ENCODE measurements at places on chromosomes 1 and 21.

DNA sequence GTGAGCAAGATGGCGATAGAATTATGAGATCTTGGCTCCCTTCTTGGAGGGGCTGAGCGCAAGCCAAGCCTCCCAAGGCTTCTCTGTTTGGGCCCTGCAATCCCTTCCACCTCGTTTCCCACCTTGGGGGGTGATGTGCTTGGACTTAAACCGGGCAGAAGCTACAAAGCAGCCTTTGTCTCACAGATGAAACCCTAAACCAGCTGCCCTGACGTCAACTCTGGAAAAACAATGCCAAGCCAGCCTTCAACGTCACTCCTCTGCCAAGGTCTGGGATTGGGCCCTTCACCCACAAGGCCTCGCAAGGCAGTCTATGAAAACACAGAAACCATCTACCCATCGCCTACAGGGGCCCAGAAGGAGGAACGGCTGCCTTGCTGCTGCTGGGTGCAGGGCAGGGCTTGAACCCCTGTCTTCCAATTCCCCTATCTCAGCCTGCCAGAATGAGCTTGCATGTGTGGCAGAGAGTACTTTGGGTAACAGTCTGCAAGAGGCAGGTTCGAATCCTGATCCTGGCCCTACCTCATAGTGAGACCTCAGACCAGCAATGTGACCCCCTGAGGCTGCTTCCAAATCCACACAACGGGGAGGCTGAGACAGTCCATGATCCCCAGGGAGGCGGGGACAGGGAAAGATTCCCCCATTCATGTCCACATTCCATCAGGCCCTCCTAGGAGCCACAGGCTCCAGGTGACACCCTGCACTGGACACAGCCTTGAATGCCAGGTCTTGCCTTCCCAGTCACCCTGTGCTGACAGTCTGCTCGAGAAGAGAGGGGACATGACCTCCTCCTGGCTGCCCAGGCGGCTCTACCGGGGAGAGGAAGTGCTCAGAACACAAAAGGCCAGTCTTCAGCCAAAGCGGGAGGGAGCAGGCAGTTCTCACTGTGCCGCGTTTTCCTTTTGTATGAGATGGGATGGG, 15.0 kb downstream of the IFFO2 start:
- no peak for DNase-seq

GRCh38 chr1:17539477-17540254, at the start of gene ARHGEF10L:
TSS of gene ARHGEF10L (plus strand) at chr1:17539698. CDS start at chr1:17580596, 40,898 bp downstream.
- peak; percentile 87 for DNase-seq

DNA sequence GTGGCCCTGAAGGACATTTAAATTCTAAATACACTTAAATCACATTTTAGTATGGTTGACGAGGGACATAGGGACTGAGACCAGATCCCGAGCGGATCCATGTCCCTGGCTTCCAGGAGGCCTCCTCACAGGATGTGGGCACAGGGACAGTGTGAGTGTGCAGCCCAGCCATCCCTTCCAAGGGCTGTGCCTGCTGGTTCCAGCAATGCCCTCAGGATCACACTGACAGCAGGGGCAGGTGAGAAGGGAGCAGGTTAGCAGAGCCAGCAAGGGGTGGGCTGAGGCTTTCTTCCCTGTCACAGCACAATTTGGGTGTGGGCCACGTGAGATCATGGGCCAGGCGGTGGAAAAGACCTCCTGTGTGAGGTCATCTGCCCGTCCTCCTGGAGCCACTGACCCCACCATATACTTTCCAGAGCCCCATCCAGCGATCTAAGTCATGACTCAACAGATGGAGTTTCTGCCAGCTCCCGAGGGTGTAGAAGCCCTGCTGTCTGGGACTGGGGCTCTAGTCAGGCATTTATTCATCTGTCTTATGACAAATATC, 37.0 kb upstream of the PRSS38 start:
- DNase-seq = peak; percentile 67

- DNase-seq = no peak
These were observed 14.3 kb downstream of the GPR137B start for GRCh38 chr1:236156512-236157208.

DNA sequence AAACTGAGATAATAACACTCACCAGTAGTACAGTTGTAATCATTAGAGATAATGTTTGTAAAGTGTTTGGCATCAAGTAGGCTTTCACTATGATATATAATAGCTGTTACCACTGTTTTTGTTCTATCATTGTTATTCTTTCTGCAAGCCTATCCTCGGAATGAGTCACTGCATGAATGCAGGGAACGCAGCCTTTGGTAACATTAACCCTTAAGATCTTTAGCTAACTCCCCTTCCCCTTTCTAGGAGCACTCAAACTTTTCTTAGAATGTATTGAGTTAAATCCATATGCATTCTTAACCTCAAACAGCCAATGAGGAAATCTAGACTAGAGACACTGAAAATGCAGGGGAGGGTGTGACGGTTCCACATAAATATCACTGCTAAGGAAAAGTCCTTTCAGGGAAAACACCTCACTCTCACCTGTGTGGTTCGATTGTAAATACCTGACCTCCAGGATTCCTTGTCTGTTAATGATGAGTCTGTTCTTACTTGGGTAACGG, 467.3 kb downstream of the SETD4 start:
- peak; percentile 26 for DNase-seq

DNA sequence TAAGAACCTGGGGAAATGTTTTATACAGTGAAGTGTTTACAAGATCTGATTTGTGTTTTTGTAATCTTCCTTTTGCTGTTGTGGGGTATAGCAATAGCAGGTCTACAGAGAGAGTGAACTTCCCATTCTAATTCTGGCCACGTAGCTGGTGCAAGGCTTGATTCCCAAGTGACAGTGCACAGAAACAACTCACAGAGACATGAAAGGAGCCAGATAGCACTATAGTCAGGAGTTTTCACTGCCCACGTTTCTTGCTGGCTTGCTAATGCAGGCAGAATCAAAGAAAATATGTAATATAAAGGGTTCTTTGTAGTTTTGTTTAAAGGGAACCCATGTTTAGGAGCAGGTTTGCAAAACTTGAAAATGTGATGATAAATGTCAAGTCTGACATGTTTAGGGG, 170.9 kb upstream of the IVNS1ABP start:
- no peak for DNase-seq

DNA sequence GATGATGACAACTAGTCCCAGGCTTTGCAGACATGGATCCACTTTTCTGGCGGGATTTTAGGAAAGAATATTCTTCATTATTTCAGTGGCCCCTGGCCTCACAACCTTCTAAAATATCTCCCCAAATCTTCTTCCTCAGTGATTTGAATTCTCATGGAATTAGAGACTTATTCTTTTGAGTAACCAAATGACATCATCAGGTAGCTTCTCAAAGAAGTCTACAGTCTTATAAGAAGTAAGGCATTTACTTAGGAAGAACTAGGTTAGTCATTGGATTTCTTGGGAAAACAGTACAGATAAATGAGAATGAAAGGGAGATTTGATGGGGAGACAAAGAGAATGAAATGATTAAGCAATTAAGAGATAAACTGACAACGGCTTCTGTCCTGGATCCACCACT, 201.1 kb upstream of the PROX1 start:
- no peak for DNase-seq

GRCh38 chr1:227869851-227870305, 54.4 kb downstream of the PRSS38 start:
- peak; percentile 65 for DNase-seq

DNA sequence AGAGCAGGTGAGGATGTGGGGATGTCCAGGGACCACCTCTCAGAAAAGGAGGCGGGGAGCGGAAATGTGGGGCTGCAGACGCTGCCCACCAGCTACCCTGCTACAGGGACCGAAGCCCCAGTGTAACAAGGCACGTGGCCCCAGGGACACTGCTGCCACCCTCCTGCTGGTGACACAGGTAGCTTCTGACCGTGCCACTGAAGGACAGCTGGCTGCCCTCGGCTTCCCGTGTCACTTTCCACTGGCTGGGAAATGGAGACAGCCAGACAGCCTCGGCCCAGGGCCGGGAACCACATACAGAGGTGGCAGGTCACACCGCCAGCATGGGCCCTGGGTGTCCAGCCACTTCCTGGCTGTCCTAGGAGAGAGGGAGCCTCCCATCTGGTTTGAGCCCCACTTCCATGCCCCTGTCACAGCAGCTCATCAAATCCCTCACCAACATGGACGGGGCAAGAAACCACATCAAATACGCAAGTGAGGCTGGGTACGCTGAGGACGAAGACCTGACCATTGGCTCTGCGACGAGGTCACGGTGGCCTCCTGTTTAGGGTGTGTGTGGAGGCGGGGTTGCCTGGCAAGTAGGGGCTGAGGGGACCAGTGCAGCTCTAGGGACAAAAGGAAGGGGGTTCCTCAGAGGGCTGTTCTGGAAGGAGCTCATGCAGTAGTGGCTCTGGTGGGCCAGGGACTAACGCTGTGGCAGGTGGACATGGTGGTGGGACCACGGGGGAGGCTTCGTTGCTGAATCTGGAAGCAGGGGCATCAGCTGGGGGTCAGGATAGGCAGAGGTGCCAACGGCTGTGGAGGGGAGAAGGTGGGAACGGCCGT, 5.0 kb downstream of the PEX10 start:
- no peak for DNase-seq

GRCh38 chr1:41640756-41641474, 156.4 kb upstream of the EDN2 start:
- no peak for DNase-seq

Measured in GM03348 (cell line).